ENCODE measurements at places on chromosomes 6 and 20.

- DNase-seq = no peak
Observed at GRCh38 chr6:146515212-146515611, 28.4 kb upstream of the RAB32 start.

- DNase-seq = peak; percentile 5
Observed at GRCh38 chr6:79841577-79842375, 105.6 kb downstream of the ELOVL4 start.

GRCh38 chr20:40639676-40640355, 49.2 kb downstream of the MAFB start:
- DNase-seq = no peak

DNA sequence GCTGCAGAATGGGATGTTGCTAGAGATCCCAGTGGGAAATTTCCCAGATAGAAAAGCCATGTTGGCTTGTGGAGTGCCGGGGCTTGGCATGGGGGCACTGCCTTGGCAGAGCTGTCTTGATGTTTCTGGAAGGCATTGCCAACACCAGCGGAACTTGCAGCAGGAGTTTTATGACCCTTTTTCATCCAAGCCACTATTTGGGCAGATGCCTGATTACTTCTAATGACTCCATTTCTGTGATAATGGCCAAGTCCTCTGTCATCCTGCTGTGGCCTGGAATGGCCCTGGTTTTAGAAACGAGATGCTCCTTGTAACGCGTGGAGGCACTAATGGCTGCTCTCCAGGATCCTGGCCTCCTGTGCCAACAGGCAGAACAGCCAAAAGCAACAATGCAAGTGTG, 229.0 kb downstream of the ZNF217 start:
- DNase-seq = no peak
